A172 (cell line): ENCODE measurements at places on chromosomes 7 and 10.

DNA sequence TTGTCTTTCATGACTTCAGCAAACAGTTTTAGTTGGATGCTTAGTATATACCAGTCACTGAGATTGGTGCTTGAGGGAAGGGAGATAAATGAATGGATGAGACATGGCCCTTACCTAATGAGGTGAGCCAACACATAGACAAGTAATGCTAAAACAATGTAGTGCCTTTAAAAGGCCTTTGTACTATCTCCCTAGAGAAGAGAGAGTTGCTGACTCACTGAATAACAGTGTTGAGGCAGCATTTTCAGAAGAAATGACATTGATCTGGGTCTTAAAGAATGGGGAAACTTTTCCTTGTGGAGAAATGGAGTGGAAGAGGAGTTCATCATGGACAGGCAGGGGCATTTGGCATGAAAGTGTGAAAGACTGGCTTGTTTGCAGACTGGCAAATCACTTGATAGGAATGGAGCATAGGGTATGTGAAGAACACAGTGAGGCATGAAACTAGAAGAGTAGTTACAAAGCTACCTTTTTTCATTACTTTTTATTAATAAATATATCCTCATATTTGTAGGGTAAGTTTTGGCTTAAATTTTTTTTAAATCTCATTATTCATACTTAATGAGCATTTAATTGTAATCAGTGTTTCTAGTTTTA lies 91.2 kb downstream of the KAT6B start:
- peak; percentile 71 for DNase-seq

DNA sequence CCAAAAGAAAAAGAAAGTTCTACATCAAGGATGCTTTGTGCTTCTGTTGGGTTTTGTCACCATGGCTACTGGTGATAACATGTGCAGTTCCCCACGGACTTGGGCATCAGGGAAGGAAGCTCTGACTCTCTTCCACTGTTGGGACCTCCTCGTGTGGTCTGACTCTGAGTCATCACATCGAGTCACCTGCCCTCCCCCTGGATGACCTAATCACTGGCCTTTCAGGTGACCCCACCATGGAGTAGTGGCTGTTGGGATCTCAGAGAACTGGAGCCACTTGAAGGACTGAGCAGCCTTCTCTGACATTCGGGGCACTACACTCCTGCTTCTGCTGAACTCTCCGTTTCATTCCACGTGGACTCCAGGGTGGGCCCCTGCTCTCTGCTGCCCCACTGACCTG lies 60.8 kb upstream of the DOCK1 start:
- no peak for DNase-seq

DNA sequence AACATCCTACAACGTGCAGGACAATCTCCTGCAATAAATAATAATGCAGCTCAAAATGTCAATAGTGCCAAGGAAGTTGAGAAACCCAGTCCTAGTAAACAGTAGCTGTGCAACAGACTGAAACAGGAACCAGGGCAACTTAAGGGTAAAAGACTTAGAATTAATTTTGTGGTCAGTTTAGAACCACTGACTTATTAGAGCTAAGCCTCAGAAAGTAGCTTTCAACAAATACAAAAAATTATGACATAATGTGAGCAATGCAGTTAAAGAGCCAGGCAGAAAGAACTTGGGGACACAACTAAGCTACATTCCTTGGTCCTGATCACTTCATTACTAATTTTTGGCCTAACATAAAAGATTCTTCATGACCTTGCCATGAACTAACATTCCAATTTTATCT lies 195.4 kb downstream of the MACC1 start:
- DNase-seq, result no peak

- DNase-seq, result no peak
Measured at GRCh38 chr7:114653364-114654088, 238.9 kb downstream of the FOXP2 start.

GRCh38 chr10:74056050-74056818 lies 58.3 kb downstream of the VCL start:
- peak; percentile 84 for DNase-seq

DNA sequence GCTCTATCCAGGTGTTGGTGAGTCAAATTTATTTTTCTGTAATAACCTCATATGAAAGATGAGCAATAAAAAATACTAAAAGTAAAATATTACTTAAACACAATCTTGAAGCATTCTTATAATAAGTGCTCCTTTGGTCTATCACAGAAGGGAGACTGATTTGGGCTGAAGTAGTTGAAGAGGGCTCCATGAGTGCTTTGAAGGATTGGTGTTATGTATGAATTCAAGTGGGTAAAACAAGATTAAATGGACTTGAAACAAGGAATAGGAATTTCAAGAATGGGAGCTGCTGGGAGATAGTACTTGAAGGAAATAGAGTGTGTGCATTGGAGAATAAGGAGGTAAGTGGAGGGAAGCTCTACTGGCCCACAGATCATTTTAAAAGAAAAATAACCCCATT lies 7.3 kb upstream of the OR2A2 start:
- DNase-seq, result no peak
